Panc1 (cell line): ENCODE measurements at places on chromosomes 13 and 19. TPM values are rescaled to one million over a fixed set of nuclear protein-coding genes. Genes with fewer than 3 reads are reported as not detected.
A peak's percentile ranks its signal among the peaks of the same experiment; 100 is the strongest.

DNA sequence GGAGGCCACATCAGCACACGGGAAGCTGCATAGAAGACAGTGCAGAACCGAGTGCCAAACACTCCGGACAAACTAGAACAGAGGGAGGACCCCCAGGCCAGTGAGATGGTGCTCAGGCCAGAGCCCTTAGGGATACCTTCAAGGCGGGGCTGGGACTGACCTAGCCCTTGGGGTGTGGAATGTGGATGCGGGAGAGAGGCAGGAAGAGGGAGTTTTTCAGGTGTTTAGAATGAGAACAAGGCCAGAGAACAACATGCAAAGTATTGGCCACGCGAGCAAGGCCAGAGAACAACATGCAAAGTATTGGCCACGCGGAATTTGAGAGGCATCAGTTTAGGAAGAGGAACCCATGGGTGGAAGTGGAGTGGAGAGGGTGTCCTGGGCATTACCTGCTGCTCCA, 65.1 kb upstream of the ATP12A start:
- no peak for DNase-seq

The CA11 gene
- total RNA-seq, result 12.6 TPM

DNA sequence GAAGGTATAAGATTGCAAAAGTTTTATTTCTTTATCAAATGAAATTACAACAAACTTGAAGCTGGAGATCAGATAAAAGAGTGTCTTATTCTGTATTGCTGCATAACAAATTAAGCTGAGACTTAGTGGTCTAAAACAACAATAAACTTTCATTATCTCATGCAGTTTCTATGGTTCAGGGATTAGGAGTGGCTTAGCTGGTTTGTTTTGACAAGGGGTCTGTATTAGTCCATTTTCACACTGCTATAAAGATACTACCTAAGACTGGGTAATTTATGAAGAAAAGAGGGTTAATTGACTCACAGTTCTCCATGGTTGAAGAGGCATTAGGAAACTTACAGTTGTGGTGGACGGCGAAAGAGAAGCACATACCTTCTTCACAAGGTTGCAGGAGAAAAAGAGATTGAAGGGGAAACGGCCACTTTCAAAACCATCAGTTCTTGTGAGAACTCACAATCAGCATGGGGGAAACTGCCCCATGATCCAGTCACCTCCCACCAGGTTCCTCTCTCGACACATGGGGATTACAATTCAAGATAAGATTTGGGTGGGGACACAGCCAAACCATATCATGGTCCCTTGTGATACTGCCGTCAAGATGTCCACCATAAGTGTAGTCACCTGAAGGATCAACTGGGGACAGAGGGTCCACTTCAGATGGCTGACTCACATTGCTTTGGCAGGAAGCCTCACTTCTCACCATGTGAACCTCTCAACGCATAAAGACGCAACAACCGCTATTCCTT, 97.8 kb downstream of the RNF17 start:
- no peak for DNase-seq

GRCh38 chr13:96999091-96999490, 4.8 kb upstream of the OXGR1 start:
- no peak for DNase-seq

DNA sequence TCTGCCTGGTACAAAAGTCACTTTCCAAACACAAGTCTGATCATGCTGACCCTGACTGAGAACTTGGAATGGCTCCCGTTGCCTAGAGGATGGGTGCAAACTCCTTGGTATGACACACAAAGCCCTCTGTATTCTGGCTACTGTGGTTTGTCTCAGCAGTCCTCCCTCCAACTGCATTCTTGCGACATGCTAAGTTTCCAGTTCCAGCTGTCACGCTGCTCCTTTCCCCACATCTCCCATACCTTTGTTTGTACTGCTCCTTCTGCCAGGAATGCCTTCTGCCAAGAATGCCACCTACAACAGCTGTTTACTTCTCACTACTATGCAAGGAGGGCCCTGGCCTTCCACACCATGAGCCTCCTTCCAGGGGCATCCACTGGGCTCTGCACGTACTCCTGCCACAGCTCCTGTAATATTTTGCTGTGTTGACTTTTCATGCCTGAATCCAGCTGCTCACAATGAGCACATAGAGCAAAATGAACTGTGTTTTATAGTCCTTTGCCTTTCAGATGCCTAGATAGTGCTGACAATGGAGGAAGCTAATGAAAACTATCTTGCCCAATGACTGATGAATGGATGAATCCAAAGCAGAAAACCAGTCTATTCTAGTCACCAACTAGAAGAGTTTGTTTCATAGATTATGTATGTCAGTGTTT, 543.7 kb downstream of the EFNB2 start:
- DNase-seq, result no peak

The TPTE2 gene
- not detected for total RNA-seq

The ZNF709 gene
- total RNA-seq, result 4.0 TPM

The UBE2S gene
- 635 TPM for total RNA-seq

GRCh38 chr13:109874484-109875454, 88.4 kb upstream of the IRS2 start:
- no peak for DNase-seq

The ERICH4 gene
- total RNA-seq, result not detected

DNA sequence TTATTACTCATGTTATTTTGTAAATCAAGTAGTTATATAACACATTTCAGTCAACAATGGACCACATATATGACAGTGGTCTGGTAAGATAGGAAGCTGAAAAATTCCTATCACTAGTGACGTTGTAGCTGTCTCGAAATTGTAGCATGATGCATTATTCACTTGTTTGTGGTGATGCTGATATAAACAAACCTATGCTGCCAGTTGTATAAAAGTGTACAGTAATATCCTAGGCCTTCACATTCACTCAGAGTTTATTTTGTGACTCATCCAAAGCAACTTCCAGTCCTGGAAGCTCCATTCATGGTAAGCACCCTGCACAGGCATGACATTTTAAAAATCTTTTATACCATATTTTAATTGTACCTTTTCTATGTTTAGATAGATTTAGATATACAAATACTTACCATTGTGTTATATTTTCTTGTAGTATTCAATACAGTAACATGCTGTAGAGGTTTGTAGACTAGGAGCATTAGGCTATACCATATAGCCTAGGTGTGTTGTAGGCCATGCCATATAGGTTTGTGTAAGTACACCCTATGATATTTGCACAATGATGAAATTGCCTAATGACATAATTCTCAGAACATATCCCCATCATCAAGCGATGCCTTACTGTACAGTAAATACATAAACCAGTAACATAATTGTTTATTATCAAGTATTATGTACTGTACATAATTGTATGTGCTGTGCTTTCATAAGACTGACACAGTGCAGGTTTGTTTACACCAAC, 49.3 kb downstream of the IFT88 start:
- DNase-seq, result peak; percentile 62

The KHSRP gene
- 333 TPM for total RNA-seq

The GPR183 gene
- 0.15 TPM for total RNA-seq

The LCP1 gene
- 1.5 TPM for total RNA-seq

The CEACAM20 gene
- total RNA-seq, result not detected

DNA sequence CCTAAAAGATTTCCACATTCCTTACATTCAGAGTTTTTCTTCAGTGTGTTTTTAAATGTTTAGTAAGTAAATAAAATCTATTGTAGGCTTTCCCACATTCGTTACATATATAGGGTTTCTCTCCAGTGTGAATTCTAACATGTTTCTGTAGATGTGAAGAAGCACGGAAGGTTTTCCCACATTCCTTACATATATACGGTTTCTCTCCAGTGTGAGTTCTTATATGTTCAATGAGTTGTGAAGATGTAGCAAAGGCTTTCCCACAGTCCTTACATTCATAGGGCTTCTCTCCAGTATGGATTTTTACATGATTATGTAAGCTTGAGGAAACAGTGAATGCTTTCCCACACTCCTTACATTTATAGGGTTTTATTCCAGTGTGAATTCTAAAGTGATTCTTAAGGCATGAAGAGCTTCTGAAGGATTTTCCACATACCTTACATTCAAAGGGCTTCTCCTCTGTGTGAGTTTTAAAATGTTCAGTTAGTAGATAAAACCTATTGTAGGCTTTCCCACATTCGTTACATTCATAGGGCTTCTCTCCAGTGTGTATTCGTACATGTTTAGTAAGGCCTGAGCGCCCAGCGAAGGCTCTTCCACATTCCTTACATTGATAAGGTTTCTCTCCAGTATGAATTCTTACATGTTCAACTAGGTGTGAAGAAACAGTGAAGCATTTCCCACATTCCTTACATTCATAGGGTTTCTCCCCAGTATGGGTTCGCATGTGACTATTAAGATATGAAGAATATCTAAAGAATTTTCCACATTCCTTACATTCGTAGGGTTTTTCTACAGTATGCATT, 18.2 kb downstream of the ZNF121 start:
- DNase-seq, result no peak

DNA sequence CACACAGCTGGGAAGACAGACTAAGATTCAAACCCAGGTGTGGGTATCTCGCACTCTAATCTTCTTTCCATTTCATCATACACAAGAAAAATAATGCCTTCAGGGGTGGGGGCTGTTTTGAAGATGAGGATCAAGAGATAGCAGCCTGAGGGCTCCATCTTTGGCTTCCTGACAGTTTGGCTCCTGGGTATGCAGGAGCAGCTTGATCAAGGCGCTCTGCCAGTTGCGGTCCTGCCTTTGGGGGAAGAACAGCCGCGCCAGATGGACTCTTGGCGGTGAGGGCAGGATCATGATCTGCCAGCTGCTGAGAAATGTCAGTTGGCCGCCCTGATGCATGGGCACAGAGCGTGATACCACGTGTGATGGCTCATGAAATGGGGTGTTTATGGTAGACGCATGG, 119.1 kb downstream of the IER2 start:
- no peak for DNase-seq

GRCh38 chr19:16361926-16362325, 37.3 kb downstream of the KLF2 start:
- DNase-seq, result no peak

The CAPS gene
- 9.2 TPM for total RNA-seq

GRCh38 chr13:94515374-94515773, 35.9 kb upstream of the DCT start:
- no peak for DNase-seq

The MADCAM1 gene
- 0.54 TPM for total RNA-seq

DNA sequence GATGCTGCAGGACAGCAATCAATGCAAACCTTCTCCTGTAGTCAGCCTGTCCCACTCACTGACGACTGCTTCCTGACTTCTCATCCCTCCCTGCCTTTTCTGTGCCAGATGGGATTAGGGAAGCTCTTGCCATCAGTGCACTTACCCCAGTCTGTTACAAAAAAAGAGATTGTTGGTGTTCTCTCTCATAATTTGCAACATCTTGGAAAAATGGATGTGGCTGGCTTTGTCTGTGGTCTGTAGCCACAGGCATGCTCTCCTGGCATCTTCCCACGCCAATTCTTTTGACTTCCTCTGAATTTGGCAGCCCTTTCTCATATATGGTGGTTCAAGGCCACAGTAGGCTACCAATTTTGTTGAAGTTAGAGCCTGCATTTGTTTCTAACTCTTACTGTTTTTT, 11.6 kb upstream of the HTR2A start:
- DNase-seq, result no peak

GRCh38 chr13:111425326-111425725, 104.9 kb downstream of the TEX29 start:
- no peak for DNase-seq

The PSG2 gene
- total RNA-seq, result not detected

The FCER2 gene
- total RNA-seq, result 0.15 TPM

DNA sequence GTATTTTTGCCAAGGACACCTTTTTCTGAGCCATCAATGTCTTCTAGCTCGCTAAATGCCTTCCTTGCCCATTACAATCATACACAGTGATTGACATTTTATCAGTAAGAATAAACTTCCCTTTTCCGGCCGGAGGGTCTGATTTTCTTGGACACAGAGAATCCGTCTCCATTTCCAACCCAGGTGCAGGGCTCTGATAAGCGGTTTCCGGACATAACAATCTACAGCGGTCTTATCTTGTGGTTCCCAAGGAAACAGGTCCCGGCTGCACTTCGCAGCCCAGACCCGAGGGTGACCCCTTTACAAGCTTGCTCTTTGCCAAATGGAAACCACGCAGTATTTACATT, 5.1 kb upstream of the ZNF77 start:
- DNase-seq, result no peak

- DNase-seq, result no peak
Measured at GRCh38 chr19:11273296-11273695, 11.0 kb upstream of the DOCK6 start.

The KIR3DL2 gene
- total RNA-seq, result not detected

DNA sequence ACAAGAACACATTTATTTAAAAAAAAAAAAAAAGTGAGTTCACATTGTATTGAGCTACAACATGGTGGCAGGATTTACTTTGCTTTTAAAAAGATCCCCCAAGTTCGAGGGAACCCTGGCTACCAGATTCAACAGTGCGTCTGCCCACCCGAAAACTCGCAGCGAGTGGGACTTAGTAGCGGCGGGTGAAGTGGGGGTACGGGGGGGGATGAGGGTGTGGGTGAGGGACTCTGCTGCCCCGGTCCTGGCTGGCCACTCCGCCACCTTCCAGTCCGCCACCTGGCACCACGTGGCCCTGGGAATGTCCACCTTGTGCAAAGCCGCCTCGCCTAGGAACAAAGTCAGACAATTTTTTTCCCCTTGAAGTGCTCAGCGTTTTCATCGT, 19.3 kb upstream of the TINCR start:
- DNase-seq, result no peak

The FCGBP gene
- 6.4 TPM for total RNA-seq

- DNase-seq, result no peak
Measured at GRCh38 chr13:27411341-27411740, 13.1 kb upstream of the GTF3A start.

GRCh38 chr19:18736415-18737336, 53.2 kb downstream of the CRTC1 start:
- DNase-seq, result no peak

GRCh38 chr19:14167576-14168138, 31.3 kb upstream of the ASF1B start:
- no peak for DNase-seq

- DNase-seq, result no peak
Measured at GRCh38 chr13:29458419-29458818, 137.1 kb downstream of the SLC7A1 start.

DNA sequence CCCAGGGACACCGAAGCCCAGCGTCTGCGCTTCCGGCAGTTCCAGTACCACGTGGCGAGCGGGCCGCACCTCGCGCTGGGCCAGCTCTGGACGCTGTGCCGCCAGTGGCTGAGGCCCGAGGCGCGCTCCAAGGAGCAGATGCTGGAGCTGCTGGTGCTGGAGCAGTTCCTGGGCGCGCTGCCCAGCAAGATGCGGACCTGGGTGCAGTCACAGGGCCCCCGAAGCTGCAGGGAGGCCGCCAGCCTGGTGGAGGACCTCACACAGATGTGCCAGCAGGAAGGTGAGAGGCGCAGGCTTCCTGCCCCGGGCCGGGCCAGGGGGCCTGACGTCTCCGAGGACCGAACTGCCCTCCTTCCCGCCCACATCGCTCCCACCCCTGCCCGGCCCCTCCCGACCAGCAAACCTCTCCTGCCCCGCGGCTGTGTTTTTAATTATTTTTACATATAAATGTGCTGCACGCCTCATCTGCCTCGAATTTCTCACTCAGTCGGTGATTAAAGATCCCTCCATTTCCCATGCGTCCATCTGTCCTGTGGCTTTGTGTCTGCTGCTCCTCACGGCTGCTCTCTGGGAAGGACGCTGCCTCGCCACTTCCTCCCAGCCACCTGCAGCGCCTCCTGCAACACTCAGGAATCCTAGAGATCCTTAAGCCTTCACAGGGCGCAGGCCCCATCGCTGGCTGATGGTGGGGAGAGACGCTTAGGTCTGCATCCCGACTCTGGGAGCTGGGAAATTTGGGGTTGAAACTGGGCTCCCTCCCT, 4.3 kb downstream of the ZSCAN1 start:
- DNase-seq, result no peak

The LGALS14 gene
- total RNA-seq, result not detected

- no peak for DNase-seq
Measured at GRCh38 chr19:566403-566802, 6.0 kb upstream of the BSG start.
